ENCODE measurements at places on chromosomes 7 and 10. TPM values are rescaled to one million over a fixed set of nuclear protein-coding genes. Genes with fewer than 3 reads are reported as not detected.

Gene NKX6-2
- not detected for total RNA-seq

DNA sequence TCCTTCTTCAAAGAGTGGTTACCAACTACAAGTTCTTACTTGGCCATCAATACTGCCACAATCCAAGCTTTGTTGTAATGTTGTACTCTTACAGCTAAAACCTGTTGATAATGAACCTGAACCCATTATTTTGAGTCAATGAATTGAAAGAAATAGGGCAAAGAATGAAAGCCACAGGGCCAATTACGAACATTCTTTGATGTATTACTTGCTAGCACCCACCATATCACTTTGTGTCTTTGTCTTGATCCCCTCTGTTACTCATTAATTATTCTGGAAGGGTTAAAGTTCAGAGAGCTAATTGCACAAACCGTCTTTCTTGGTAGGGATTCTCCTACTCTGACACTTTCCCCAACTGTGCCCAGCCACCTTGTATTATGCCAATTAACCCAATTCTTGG lies 53.2 kb upstream of the TFEC start:
- no peak for DNase-seq

DNA sequence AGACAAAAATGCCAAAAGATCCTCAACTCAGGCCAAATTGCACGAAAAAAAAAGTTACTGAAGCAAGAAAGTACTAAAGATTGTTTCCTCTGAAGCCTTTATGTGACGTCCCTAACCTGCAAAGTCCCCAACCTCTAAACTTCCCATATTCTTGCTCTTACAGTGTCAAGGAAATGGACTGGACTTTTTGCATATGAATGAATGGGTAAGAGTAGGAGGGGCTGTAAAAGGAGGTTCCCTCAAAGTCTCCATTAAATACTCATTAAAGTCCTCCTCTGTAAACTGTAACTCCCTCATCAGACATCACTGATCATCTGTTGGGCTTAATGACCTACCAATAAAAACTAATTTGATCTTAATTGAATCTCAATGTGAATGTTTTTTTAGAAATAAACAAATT lies 164.8 kb upstream of the STEAP1 start:
- no peak for DNase-seq

GRCh38 chr7:28800150-28800549 lies 158.0 kb downstream of the TRIL start:
- no peak for DNase-seq

Gene ATG9B
- 67.6 TPM for total RNA-seq

GRCh38 chr10:119347181-119347974 lies 140.0 kb downstream of the GRK5 start:
- no peak for DNase-seq

Gene PKD2L1
- not detected for total RNA-seq

- DNase-seq, result no peak
Observed at GRCh38 chr10:119221666-119222065, 14.3 kb downstream of the GRK5 start.

DNA sequence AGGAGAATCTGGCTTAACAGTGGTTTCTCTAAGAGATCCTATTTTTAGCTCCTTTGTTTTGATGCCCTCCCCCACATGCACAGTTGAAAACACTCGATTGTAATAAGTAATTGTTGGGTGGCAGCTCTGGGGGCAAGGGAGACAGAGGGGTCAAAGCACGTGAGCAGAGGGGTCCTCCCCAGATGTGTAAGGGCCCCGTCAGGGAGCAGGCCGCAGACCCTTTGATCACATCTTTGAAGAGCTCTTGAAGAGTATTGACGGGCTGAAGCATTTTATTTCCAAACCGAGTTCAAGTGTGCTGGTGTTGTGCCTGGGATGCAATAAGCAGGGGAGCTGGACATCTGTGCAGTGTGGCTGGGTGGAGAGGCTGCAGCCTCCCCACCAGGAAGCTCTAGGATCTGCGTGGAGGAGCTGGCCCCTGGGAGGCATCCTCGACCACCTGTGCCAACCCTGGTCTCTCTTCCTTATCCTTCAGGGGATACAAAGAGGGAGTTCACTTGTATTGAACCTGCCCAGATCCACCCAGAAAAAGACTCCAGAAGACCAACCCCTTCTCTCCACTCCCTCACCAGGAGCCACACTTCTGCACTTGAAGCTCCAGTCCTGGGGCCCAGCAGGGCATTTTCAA lies 473.0 kb upstream of the MGMT start:
- DNase-seq, result no peak

- no peak for DNase-seq
Observed at GRCh38 chr7:99707096-99707495, 27.3 kb upstream of the CYP3A5 start.

Gene SLC25A40
- 13.6 TPM for total RNA-seq

Data from lower leg skin (tissue), 4 donors.